ENCODE measurements at places on chromosomes 11 and 22. TPM values are rescaled to one million over a fixed set of nuclear protein-coding genes. Genes with fewer than 3 reads are reported as not detected.

Gene MMP12
- 0.22 TPM for total RNA-seq

Gene GRK3
- total RNA-seq = 13.5 TPM

- no peak for DNase-seq
Measured at GRCh38 chr11:130606781-130607511, 158.5 kb downstream of the ADAMTS15 start.

- no peak for DNase-seq
Measured at GRCh38 chr11:116421529-116422185, 351.1 kb downstream of the BUD13 start.

- DNase-seq = peak; percentile 66
Measured at GRCh38 chr11:57645689-57646085, 4.0 kb downstream of the YPEL4 start.

- no peak for DNase-seq
Measured at GRCh38 chr11:44049832-44050231, 2.1 kb downstream of the ACCSL start.

DNA sequence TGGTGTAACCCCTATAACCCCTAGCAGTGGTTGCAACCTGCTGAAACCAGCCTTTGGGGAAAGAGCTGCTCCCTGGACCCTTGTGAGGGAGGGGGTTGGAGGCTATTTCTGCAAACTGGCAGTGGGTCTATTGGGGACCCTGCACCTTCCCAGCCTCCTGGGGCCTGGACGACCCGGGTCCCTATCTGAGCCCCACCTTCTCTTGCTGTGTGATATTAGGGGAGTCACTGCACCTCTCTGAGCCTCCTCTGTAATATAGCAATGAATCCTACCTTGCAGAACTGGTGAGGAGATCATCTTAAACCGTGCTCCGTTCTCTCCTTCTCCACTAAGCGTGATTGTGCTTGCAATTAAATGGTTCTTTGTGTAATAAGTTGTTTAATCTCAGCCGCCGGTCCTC is 24.0 kb upstream of the MPPED1 start:
- no peak for DNase-seq

DNA sequence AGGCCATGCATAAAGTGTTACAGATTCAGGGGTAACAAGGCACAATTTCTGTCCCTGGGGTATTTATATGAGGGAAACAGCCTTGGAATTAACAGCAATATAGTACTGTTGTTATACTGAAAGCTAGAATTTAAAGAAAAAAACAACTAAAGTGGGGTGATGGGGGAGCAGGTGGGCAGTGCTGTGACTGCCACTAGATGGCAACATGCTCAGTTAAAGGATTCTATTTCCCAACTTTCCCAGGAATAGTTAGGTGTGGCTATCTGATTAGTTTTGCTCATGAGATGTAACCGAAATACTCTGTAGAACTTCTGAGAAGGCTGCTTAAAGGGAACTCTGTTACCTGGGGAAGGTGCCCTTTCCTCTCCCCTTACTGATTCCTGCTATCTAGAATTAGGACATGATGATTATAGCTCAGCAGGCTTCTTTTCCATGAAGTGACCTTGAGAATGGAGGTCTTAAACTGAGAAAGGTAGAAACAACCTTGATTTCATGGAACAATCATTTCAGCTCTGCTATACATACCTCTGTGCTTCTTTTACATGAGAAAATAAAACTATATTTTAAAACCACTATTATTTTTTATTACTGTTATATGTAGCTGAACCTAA is 102.6 kb downstream of the RELT start:
- no peak for DNase-seq
